ENCODE measurements at places on chromosomes 1 and 21. TPM values are rescaled to one million over a fixed set of nuclear protein-coding genes. Genes with fewer than 3 reads are reported as not detected.

The DNASE2B gene
- not detected for total RNA-seq

The FCER1G gene
- total RNA-seq = 43.4 TPM

The LRRC38 gene
- total RNA-seq = not detected

DNA sequence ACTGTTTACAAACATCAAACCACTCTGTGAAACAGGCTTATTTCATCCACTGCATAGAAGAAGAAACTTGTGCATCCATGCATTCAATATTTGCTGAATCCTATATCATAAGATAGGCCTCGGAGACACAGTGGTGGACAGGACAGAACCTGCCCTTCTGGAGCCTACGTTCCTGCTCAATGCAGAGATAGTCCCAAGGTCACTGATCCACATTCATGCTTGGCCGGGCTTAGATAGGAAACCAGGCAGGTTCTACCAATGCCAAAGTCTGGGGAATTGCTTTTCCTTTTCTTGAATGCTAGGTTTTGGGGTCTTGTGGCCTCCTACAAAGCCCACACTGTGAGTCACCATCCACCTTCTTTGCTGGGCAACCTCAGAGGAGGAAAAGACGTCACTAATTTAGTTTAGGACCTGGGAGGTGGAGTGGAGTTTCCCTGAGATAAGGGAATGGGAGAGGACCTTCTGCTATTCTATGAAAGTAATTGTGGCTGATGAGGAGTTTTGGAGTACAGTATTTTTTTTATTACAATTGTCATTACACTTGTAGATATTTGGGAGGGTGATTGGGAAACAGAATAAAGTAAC, 99.7 kb upstream of the CD34 start:
- DNase-seq = no peak
